ENCODE measurements at places on chromosomes 1 and 21.

- DNase-seq, result no peak
Measured at GRCh38 chr1:195376190-195376589, 1232.0 kb downstream of the KCNT2 start.

DNA sequence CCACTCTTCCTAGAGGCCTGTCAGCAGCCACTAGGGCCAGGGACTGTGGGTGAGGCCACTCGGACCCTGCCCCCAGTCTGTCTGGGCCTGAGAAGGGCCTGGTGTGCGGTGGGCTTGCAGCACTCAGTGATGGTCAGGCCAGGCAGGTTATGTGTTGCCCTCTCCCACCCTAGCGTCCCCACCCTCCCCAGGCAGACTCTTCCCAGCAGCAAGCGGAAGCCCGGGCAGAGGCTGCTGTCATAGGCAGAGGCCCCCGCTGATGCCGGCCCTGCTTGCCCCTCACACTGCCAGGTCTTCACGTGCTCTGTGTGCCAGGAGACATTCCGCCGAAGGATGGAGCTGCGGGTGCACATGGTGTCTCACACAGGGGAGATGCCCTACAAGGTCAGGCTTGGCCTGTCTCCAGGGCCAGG lies 6.6 kb downstream of the ZBTB48 start:
- DNase-seq, result no peak

DNA sequence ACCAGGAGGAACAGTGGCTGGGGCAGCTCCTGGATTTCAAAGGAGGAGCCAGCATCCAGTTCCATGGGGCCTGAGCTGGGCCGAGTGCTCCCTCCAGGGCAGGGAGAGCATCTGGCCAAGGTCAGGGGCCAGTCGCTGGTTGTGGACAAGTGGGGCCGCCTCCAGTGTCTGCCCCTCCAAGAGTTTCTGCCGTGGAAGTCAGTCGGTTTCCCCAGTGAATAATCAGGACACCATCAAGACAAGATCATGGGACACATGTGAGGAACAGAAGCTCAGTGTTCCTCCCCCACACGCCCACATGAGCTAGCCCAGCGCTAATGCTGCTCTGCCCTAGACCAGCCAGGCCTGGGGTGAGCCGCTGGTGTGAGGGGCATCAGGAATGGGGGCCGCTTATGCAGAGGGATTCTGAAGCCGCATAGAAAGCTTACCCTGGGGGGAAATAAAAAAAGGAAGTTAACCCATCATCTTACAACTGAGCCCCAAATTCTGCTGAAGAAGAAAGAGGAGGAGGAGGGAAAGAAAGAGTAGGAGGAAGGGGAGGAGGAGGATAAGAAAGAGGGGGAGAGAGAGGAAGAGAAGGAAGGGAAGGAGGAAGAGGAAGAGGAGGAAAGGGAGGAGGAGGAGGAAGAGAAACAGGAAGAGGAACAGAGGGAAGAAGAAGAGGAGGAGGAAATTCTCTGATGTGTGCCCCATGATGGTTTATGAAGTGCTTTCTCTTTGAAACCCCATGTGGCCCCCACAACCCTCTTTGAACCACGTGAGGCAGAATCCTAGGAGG lies 198.4 kb downstream of the MATN1 start:
- DNase-seq, result no peak

- no peak for DNase-seq
Measured at GRCh38 chr1:36128126-36128904, 3.3 kb upstream of the COL8A2 start.

DNA sequence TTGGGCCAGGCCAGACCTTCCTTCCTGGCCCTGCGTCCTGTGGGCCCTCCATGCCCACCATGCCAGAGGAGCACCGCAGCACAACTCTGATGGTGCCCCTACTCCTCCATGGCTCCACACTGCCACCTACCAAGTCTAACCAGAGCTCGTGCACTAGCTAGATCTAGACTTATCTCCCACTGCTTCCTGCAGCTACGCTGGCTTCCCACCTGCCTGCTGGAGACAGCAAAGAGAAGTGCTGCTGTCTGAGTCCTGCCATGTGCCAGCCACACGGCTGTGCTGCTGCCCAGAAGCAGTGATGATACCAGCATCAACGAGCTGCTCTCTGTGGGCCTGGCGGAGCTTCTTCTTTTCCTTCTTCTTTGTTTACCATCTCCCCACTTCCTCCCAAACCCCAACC lies 4.5 kb downstream of the GUCA2B start:
- no peak for DNase-seq

- no peak for DNase-seq
Measured at GRCh38 chr1:59605184-59605583, 209.6 kb upstream of the HOOK1 start.

GRCh38 chr1:7680207-7680954 lies 90.7 kb upstream of the VAMP3 start:
- no peak for DNase-seq

- DNase-seq, result no peak
Measured at GRCh38 chr1:5349526-5349925, 642.7 kb downstream of the NPHP4 start.

- no peak for DNase-seq
Measured at GRCh38 chr1:8660411-8660828, 157.0 kb downstream of the RERE start.

DNA sequence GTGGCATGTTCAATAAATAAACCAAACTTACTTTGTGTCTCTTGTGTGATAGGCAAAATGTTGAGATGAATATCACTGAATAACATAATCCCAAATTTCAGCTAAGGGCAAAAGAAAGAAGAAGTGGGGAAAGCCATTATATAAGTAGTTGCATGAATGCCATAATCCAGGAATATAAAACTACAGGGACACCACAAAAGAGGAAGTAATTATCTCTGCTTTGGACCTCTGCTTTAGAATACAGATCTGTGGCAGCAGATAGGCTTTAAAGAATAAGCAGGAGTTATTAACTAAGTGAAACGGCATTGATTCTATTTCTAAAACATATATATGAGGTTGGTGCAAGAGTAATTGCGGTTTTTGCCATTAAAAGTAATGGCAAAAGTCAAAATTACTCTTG lies 288.5 kb upstream of the SNX7 start:
- DNase-seq, result no peak

DNA sequence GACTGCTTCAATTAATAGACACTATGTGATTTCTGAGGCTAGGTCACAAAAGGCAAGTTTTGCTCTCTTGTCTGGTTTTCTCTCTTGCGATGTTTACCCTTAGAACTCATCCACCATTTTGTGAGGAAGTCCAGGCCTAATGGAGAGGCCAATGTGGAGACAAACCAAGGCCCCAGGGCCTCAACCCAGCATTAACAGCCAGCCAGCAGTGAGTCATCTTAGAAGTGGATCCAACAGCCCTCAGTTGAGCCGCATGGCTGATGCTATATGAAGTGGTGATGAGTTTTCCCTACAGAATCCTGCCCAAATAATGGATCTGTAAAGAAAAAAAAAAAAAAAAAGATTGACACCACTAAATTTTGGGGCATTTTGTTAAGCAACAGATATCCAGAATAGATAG lies 95.1 kb downstream of the DNTTIP2 start:
- DNase-seq, result no peak

DNA sequence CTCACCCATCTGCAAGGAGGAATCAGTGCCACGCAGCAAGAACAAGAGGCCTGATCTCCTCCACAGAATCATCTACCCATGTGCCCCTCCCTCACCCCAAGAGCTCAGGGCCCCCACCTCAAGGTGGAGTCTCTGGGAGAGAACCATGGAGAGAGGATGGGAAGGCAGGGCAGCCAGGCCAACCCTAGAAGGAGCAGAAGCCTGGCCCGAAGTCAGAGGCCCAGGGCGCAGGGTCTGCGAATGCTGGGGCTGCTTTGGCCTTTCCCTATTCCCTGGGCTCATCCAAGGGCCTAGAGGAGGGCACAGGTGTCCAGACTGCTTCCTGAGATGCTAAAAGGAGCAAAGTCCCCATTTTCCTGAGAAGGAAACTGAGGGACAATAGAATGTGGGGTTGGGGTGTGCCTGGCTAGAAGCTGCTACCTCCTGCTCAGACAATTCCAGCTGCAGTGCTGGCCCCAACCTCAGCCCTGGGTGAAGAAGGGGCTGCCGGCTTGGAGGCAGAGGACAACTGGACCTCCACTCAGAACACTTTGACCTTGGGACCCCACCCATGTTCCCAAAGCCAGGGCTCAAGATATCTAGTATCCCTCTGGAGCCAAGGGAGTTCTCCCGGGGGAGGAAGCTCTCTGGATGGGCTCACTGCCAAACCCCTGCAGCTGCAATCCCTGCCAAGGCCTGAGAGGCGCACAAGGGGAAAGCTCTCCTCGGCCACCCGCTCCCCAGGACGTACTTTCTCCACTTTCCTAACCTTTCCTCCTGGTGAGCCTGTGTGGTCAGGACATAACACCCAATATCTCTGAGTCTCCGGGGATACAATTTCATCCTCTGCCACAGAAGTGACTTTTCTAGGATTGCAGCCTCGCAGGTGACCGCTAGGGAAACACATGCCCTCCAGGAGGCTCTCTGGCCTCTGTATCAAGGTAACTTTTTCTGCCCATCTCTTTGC lies 16.6 kb upstream of the LEMD1 start:
- no peak for DNase-seq

DNA sequence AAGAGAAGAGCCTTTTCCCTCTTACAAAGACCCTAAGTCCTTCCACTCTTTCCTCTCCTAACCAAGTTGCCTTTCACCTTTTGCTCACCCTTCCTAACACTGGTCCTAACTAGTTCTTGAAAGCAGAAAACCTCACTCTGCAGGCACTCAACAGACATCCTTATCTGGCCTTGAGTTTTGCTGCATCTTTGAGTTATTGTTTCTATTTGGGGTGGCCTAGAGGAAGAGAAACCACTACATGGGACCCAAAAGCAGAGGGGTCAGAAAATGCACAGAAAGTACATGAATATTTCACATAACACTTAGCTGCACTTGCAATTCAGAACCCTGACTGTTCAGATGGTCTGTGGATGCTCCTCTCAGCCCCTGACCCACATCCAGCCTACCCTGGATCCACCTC lies 178.3 kb upstream of the SYT6 start:
- no peak for DNase-seq

DNA sequence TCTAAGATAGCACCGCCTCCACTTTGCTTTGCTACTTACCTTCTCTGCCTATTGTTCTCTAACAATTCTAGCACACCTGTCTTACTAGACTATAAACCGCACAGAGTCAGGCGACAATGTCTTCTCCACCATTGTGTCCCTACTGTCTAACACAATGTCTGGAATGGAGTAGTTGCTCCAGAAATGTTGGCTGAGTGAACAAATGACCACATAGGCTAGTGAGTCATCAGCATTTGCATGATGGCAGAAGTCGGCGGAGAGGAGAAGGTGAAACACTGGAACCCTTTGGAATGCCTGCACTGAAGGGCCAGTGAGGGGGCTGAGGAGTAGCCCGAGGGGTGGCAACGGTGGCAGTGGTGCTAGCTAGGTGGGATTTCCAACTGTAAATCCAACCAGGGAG lies 14.0 kb upstream of the PABPC4 start:
- no peak for DNase-seq

GRCh38 chr1:241591317-241591716 lies 48.9 kb downstream of the CHML start:
- DNase-seq, result no peak

- DNase-seq, result no peak
Measured at GRCh38 chr1:107877745-107878144, 87.2 kb downstream of the VAV3 start.

- DNase-seq, result no peak
Measured at GRCh38 chr21:32064281-32064910, 191.6 kb downstream of the HUNK start.

- DNase-seq, result no peak
Measured at GRCh38 chr21:15293240-15293639, 228.4 kb upstream of the NRIP1 start.

DNA sequence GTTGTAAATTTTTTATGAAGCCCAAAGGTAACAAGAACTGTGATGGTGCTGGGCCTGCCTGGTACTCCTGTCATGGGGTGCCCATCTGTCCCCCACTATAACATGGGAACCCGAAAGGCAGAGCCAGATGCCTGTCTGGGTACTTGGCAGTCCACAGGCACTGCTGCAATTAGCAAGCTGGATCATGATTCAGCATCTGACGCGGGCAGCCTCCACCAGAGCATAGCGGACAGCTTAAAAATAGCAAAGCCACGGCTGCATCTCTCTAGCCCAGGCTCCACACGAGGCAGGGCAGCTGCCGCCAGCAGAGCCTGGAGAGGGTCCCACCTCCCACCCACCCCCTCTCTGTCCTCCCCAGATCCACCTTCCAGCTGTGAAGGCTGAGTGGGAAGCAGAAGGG lies 22.9 kb downstream of the SUSD4 start:
- DNase-seq, result no peak

DNA sequence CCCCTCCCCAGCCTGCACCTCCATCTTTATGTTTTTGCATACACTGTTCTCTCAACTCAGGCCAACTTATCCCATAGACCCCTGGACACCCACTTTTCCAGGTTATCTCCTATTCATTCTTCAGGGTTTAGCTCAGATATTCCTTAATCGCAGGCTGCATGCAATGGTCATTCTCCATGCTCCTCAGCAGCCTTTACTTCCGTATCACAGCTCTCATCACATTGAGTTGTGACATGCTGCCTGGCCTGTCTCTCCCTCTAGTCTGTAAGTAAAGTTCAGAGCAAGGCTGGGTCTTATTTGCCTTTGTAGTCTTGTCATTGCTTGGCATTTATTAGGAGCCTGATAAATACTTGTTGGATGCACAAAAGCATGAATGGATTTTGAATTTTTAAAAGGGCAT lies 6.9 kb downstream of the DNAJC6 start:
- no peak for DNase-seq

GRCh38 chr1:103125219-103125618 lies 16.9 kb upstream of the COL11A1 start:
- no peak for DNase-seq

DNA sequence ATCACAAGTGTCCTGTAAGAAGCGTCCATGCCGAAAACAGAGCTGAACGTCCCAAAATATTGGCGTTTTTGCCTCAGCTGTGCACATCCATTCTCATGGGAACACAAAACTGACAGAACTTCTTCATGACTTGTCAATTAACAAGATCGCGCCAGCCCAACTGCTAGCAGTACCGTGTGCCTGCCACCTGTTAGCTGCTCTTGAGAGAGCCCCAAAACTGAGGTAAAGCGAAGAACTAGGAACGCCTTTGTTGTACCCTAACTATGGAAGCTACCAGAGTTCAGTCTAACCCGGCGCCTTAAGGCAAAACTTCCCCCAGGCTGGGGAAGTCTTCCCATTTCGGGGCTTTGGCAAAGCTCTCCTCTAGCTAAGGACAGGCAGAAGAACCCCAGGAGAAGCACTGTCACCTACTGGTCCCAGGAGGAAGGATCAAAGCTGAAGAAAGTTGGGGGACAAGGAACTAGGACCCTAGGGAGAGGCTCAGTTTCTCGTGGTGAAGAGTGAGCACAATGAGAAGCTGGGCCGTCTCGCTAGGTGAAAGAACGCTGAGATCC lies 719 bp downstream of the EYA3 start:
- no peak for DNase-seq

- DNase-seq, result no peak
Measured at GRCh38 chr1:29864431-29865022, 628.2 kb downstream of the PTPRU start.

DNA sequence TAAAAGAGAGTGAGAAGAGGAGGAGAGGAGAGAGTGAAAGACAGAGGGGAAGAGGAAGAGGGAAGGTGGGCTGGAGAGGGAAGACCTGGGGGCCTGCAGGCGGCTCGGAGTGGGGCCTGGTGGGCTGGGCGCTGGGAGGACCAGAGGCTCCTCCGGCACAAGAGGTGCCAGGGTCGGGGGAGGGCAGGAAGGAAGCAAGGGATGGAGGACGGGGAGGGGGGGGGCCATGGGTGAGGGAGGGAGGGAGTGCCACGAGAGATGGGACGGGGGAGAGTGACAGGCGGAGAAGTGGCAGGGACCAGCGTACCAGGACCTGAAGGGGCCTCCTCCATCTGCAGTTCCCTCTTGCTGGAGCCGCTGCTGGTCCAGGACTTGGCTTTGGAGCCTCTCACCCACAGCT lies 87.7 kb downstream of the CASZ1 start:
- no peak for DNase-seq

- DNase-seq, result no peak
Measured at GRCh38 chr1:41046347-41046775, 24.8 kb upstream of the SLFNL1 start.

All from cortex of kidney (tissue), 1 donor.